DMS53 (cell line): ENCODE measurements at places on chromosomes 1 and 21.

DNA sequence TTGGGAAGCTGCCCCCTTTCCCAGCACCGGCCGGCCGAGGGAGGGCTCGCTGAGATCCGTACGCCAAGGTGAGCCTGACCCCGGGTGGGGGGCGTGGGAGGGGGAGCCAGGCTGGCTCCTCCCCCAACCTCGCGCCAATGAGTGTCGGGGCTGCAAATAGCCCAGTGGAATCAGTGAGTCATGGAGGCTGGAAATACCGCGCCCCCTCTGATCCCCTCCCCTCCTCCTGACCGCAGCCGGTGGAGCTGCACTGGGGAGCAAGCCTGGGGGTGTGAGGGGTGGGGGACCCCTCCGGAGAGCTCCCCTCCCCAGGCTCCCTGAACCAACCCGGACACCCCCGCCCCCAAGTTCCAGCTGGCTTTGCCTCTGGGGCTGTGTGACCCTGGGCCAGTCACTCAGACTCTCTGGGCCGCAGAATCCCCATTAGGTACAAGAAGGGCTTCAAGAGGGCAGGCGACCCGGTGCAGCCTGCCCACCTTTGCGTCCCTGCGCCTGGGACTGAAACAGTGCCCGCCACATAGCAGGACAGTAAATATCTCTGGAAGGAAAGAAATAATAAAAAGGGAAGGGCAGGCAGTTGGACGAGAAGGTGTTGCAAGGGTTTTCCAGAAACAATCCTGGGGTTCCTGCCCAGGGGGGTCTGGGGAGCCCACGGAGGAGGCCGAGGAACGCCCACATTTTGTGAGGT, 4.5 kb downstream of the HSPB7 start:
- DNase-seq, result peak; percentile 55

- peak; percentile 13 for DNase-seq
These were observed 59.9 kb downstream of the PLXNA2 start for GRCh38 chr1:208183977-208184911.

- DNase-seq, result no peak
These were observed 483.9 kb downstream of the DISC1 start for GRCh38 chr1:232110281-232111090.

GRCh38 chr1:7427605-7428300, 343.3 kb upstream of the VAMP3 start:
- no peak for DNase-seq

- DNase-seq, result no peak
These were observed 77.5 kb downstream of the OMA1 start for GRCh38 chr1:58469016-58469415.

- no peak for DNase-seq
These were observed 1166.7 kb downstream of the NCAM2 start for GRCh38 chr21:22164912-22165311.

- DNase-seq, result no peak
These were observed 488 bp downstream of the SLC35D1 start for GRCh38 chr1:67053535-67053784.

DNA sequence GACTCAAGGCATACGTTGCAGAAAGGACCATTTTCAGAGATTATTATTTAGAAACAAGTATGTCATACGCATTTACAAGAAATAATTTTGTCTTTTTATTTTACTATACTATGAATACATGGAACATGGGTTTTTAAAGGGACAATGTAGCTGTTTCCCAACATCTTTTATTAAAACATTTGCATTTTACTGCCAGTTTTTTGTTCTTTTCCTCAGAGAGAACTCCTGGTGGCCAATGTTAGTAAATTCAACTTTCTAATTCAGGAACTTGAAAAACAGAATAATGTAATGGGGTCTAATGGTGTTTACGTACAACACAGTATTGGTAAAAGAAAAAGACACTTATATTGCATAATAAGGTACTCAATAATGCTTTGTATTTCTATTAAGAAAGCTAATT, 14.9 kb downstream of the PRDM2 start:
- no peak for DNase-seq

GRCh38 chr1:180909005-180909414, 3.7 kb upstream of the KIAA1614 start:
- DNase-seq, result no peak

- DNase-seq, result peak; percentile 92
These were observed 34.8 kb upstream of the TENT5C start for GRCh38 chr1:117570988-117571409.

DNA sequence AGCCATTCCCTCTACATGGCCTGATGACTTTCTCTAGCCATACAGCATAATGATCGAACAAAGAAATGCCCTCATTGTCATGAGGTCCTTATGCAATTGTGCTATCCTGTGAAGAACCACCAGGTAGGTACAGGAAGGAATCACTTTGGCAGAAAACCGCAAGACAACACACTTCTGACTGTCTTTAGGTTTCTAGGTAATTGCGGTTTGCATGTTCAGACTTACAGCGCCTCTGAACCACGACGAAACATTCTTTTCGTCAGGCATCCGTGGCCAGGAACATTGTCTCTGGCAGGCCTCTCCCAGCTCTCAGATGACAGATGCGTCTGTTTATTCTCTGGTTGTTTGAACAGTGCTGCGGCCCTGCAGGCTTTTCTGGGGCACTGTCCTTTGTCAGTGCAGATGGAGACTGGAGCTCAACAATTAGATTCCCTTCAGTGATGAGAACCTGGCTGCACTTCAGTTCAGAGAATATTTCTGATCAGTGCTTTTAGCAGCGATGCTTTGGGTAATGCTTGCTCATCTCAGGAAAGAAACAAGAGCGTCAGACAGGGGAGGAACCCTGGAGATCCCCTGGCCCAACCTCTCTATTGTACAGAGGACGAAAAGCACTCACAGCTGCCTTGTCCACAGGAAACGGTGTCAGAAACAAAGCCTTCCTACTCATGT, 63.4 kb downstream of the B3GALT5 start:
- peak; percentile 97 for DNase-seq

DNA sequence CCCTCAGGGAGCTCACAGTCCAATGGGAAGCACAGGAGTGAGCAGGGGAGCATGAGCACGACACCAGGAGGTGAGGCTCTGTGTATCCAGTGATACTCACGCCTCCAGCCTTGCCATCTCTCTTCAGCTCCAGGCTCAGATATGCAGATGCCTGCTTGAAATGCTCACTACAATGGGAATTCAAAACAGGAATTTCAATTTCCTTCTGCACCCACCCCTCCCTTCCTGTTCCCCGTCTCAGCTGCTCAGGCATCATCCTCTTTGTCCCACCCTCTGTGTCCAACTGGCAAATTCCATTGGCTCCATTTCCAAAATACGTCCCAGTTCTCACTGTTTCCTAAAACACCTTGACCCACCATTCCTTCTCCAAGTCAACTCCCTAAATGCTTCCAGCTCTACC, 58.9 kb downstream of the FBXO2 start:
- DNase-seq, result no peak

DNA sequence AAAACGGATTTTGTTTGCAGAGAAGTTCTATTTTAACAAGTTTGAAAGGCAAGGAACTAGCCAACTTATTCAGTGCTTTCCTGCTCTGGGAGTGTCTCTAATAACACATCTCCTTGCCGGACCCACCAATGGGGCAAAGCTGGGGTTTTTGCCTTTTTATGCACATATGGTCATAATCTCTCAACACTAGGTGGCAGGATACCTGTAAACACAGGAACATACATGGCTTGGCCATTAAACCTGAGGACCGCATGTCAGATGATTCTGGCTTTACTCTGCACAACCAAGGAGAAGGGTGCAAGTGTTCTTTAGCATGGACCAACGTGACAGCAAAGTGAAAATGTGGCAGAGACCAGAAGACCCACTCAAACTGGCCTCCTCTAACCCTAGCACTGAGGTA, 4.9 kb downstream of the TMEM9 start:
- DNase-seq, result peak; percentile 92

GRCh38 chr1:44073528-44073927, 42.3 kb upstream of the SLC6A9 start:
- DNase-seq, result no peak

GRCh38 chr1:24707687-24708086, 37.6 kb upstream of the CLIC4 start:
- no peak for DNase-seq

GRCh38 chr1:24939040-24939674, 9.1 kb upstream of the RUNX3 start:
- DNase-seq, result peak; percentile 87

- DNase-seq, result no peak
These were observed 73.3 kb downstream of the CNIH3 start for GRCh38 chr1:224689374-224689773.

GRCh38 chr21:35223480-35224156, 174.5 kb upstream of the RUNX1 start:
- peak; percentile 14 for DNase-seq

DNA sequence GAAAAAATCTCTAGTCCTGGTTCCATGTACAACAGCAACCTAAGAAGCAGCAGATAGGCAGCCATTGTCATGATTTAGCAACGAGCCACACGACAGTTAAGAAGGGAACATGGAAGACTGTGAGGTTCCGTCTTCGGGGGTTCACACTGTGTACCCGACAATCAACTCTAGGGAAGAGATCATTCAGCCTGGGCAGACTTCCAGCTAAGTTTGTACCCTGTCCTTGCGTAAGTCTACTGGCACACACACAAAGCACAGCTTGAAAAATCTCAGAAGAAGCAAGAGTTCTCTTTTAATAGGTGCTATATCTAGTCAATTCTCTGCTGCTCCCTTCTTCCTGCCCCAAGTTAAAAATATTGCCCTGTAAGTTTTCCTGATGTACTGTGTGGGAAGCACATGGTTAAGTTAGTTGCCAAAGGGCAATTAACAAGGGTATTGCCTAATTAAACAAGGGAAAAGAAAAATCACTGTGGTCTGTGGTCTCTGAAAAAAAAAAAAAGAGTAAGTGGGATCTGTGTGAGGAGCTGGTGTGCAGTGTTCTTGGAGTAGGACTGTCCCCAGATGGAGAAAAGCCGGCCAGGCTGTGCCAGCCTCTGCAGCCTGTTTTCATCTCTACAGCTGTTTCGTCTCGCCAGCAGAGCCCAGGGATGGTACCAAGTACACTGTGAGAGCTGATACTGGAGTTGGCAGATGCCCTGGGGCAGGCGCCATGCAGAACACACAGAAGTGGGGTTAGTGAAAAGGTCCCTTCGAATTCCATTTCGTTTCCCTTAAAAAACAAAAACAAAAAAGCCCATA, 6.4 kb upstream of the MYBPHL start:
- DNase-seq, result no peak

DNA sequence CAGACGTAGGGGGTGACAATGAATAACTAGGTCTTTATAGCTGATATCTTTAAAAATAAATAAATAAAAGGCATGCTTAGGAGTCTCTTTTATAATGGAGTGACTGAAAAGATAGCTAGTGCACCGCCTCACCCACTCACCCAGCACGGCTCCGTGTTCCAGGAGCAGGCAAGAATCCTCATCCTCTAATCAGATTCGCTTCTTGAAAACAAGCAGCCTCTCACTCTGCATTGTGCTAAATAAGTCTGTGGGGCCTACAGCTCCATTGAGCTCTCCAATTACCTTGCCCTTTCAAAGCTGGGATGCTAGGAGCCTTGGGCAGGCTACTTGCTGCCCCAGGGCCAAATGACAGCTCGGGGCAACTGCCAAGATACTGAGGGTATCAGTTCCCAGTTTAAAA, 91.5 kb downstream of the TIAM1 start:
- no peak for DNase-seq

DNA sequence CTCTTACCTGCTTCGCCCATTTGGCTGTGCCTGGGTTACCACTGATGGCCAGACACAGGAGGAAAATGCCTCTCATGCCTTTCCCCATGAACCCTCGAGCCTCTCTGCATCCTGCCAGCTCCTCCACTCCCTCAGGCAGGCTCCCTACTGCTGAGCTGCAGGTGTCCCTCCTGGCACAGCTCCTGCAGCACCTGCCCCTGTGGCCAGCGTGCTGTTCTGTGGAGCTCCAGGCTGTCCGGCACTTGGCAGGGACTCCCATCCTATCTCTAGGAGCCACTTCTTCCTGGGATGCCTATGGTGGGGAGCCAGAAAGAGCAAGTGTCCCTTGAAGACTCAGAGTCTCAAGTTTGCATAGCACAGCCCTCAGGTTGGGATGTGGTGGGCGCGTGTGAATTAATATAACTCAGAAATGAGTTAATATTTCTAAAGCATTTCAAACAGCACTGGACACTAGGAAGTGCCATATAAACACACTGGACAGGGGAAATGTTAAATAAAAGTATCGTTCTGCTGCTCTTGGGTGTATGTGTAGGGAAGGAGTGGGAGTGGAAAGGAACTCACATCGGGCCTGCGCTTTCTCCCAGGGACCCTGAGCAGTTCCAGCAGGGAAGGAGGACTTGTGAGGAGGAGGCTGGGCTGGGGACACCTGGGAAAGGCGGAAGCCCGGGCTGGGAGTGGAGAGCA, 2.7 kb downstream of the LRRC71 start:
- DNase-seq, result peak; percentile 84

GRCh38 chr1:3120994-3121393, 52.0 kb downstream of the PRDM16 start:
- no peak for DNase-seq

- DNase-seq, result no peak
These were observed 11.2 kb upstream of the FGGY start for GRCh38 chr1:59285691-59286090.

- DNase-seq, result peak; percentile 56
These were observed 19.6 kb downstream of the KANK4 start for GRCh38 chr1:62299426-62300200.

- DNase-seq, result peak; percentile 70
These were observed 62.8 kb downstream of the MAGI3 start for GRCh38 chr1:113452921-113453770.

GRCh38 chr1:160682983-160683865, 28.4 kb downstream of the CD48 start:
- peak; percentile 25 for DNase-seq

DNA sequence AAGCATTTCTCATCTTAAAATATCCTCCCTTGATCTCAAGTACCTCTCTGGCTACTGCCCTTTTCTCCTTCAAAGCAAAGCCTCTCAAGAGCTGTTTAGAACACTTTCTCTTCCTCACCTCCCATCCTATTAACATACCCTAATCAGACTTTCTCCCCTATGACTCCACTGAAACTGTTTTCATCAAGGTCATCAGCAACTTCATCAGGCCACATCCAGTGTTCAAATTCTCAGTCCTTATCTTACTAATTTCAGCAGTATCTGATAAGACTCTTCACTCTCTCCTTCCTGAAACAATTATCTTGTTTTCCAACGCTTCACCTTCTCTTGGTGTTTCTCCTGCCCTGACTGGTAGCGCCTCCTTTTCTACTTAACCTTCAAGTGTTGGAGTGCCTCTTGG, 1.5 kb upstream of the RAP1A start:
- no peak for DNase-seq

DNA sequence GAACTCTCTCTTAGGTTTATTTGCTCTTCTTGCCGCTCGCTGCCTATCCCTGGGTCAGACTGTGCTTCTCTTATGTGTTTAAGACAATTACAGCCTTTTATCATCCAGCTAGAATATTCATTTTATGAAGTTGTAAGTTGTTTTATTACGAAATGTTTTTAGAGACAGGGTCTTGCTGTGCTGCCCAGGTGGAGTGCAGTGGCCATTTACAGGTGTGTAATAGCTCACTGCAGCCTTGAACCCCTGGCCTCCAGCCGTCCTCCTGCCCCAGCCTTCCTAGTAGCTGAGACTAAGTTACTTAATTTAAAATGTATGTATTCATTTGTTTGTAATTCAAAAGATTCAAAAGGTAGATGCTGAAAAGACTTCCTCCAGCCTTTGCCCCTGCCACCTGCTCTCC, 99.0 kb upstream of the KIF26B start:
- no peak for DNase-seq

GRCh38 chr1:231359113-231359512, 21.0 kb downstream of the SPRTN start:
- DNase-seq, result no peak

- no peak for DNase-seq
These were observed 9.2 kb upstream of the ARF1 start for GRCh38 chr1:228073061-228073856.
